Stimulated activated CD4-positive, alpha-beta T cell treated with anti-CD3 and anti-CD28 coated beads, Interleukin-1b, Interleukin-23, amount 100 ng/mL, for 1 hour (primary cell): ENCODE measurements at places on chromosomes 12 and 14.
A peak's percentile ranks its signal among the peaks of the same experiment; 100 is the strongest.

- DNase-seq, result no peak
These were observed 434.7 kb downstream of the FUT8 start for GRCh38 chr14:65847075-65847847.

GRCh38 chr12:105581420-105581819 lies 250.9 kb downstream of the C12orf75 start:
- no peak for DNase-seq

- no peak for DNase-seq
These were observed 19.8 kb upstream of the DHRS4 start for GRCh38 chr14:23933742-23934128.

DNA sequence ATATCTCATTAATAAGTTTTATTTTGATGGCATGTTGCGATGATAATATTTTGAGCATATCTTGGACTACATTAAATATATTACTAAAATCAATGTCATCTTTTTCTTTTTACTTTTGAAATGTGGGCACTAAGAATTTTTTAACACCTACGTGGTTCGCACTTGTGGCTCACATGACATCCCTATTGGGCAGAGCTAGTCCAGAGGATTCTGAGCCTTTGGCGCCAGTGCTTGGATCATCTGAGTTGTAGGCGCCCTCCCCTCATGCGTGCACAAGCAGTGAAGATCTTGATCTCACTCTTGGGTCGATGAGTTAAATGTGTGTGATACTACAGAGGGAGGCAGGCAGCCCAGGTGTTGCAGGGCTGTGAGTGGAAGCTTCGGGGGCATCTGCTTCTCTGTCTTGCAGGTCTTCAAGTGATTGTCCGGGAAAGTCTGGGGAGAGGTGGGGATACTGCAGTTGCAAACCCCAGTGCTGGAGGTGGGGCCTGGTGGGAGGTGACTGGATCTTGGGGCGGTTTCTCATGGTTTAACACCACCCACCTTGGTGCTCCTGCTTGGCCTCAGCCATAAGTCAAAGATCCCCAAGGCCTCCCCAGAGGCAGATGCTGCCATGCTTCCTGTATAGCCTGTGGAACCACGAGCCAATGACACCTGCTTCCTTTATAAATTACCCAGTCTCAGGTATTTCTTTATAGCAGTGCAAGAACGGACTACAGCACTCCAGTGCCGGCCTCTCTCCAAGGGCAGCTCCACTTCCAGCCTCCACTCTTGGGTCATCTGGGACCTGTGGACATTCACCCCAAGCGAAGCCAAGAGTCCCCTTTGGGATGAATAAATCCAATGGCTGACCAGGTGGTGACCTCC lies 46.1 kb upstream of the PPP2R5C start:
- DNase-seq, result no peak

DNA sequence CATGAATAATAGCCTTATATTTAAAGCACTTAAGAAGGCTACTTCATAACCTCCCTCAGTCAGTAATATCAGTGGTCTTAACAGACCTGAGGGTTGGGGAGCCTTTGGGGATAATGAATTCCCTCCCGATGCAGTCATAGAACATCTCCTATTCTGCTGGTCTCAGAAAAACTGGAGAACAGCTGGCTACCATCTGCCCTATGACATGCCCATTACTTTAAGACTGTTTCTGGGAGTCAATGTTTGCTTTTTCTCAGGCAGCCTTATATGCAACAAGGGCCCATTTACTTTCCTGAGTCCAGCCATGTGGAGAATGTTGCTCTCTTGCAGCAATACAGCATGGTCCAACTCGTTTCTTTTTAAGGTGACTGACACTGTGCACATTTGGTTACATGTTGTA lies 161.7 kb upstream of the PARP11 start:
- DNase-seq, result no peak

DNA sequence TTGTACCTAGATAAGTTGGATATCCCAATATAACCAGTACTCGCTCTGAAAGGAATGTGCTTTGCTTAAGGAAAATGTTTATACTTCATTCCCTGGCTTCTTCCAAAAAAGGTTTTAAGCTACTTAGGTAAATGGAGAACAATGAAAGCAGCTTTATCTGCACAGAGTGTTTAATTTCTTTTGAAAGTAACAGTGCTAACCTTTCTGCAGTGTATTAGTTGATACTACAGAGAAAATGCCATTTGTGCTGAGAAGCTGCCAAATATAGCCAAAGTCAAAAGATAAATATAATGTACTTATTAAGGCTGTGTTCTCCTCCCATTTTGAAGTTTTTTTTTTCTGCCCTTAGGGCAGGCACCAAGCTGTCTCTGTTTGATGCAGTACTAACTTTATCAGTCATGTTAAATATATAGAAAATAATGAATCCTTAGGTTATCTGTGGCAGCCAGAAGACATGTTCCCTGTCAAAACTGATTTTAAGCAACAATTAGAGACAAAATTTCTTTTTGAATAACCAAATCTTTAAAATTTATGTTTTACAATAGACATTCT lies 145.4 kb upstream of the KITLG start:
- no peak for DNase-seq

- DNase-seq, result no peak
These were observed 78.9 kb downstream of the SETD3 start for GRCh38 chr14:99401621-99402284.

- DNase-seq, result no peak
These were observed 11.9 kb downstream of the FAM222A start for GRCh38 chr12:109725321-109726105.

GRCh38 chr12:27607591-27607990 lies 83.6 kb downstream of the PPFIBP1 start:
- DNase-seq, result no peak

DNA sequence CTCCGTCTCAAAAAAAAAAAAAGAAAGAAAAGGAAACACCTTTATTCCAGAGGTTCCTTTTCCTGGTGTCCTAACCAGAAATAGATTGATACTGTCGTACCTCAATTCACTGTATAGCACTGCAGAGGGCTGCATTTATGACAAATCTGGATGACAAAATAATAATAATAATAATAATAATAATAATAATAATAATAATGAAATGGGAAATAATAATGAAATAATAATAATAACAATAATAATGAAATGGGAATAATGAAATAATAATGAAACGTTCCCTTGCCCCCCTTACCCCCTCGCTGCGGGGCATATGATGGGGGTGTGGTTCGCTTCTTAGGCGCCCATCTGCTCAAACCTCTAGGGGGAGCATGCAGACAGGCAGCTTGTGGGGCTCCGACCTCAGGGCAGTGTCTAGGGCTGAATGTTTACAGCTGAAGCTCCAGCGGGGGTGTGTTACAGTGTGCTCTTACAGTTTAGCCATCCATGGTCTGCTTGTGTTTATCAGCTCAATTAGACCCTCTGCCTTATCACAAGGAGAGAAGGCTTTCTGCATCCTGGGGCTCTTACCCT lies 1088.3 kb upstream of the SEL1L start:
- DNase-seq, result no peak

DNA sequence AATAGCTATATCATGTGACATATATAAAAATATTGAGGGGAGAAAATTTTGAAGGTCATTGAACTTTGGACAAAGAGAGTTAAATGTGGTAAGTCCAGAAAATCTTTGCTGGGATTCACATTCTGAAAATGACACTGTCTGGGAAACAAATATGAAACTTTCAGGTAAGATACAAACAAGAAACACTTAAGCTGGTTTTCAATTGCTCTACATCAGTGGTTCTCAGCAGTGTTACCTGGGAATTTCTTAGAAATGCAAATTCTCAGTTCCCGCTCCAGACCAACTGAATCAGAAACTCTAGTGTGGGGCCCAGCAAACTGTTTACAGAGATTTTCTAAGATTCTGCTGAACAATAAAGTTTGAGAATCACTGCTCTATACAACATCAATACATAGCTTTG lies 3.6 kb upstream of the CDK17 start:
- no peak for DNase-seq

DNA sequence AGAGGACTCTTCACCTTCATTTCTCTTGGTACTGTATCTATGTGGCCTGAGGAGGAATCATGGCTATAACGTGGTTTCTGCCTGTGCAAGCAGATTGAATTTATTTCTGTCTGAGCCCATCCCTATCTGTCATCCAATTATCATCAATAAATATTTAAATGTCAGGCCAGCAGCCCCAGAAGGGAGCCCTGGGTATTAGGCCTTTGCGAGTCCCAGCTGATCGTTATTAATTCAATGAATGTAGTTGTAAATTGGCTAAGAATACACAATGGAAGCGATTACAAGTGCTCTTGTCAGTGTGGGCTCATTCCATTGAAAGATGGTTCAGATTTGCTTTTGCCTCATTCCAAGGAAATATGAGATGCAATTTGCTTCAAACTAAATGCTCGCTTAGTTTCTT lies 142.0 kb downstream of the KTN1 start:
- DNase-seq, result no peak

- DNase-seq, result no peak
These were observed 402.9 kb downstream of the ZFP36L1 start for GRCh38 chr14:68389943-68390342.

GRCh38 chr12:123771261-123771660 lies 9.2 kb downstream of the DNAH10 start:
- no peak for DNase-seq

- DNase-seq, result no peak
These were observed 32.6 kb downstream of the CD163L1 start for GRCh38 chr12:7411343-7411742.

DNA sequence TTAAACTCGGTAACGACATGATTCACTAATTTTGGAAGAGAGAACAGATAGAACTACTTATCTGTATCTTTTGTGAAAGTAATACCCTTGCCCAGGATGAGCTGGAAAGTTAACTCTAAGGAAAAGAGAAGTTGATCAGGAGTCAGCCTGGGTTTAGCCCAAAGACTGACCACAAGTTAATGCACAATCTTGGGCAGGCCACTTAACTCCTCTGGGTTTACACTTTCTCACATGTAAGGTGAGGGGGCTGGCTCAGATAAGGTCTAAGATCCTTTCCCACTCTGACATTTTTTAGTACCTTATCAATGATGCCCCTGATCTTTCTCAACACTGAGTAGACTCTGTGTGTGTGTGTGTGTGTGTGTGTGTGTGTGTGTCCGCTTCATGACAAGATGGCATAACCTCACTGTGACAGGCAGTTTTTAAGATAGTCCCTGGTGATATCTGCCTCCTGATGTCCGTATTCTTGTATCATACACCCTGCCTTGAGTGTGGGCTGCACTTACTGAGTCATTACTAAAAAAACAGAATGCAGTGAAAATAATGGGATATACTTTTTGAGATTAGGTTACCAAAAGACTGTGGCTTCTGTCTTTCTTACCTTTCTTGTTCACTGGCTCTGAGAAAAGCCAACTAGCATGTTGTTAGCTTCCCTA lies 56.2 kb upstream of the CCDC198 start:
- DNase-seq, result no peak

DNA sequence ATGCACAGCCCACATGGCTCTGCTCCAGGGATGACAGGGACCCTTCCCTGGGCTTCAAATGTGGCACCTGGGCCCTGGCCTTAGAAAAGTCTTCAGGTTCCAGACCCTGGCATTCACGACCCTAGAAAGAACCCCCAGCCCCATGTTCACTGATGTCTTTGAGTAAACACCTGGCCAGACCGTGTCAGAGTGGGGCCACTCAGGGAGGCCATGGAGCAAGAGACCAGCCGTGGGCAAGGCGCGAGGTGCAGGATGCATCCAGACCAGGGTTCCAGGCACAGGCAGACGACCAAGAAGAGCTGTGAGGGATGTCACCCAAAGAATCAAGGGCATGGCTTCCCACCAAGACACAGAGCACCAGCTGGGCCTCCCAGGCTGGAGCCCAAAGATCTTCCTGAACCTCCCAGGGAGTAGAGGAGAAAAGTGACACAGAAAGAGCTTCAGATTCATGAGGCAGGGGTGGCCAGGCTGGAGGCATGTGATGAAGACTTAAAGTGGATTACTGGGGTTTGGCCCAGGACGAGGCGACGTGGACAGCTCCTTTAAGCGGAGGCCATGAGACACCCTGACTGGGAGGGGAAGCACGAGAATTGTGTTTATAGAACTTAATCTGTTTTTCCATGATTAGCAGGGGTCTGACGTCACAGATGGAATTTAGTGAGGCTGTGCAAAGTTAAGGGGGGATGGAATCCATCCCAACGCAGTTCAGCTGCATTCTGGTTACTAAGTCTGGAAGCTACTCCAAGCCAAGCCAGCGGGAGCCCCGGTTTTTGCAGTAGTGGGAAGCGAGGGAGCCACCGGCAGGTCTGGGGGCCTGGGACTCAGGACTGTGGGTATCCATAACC lies 61.6 kb downstream of the ARL6IP4 start:
- DNase-seq, result no peak

GRCh38 chr14:78959674-78960264 lies 789.6 kb downstream of the NRXN3 start:
- peak; percentile 11 for DNase-seq

DNA sequence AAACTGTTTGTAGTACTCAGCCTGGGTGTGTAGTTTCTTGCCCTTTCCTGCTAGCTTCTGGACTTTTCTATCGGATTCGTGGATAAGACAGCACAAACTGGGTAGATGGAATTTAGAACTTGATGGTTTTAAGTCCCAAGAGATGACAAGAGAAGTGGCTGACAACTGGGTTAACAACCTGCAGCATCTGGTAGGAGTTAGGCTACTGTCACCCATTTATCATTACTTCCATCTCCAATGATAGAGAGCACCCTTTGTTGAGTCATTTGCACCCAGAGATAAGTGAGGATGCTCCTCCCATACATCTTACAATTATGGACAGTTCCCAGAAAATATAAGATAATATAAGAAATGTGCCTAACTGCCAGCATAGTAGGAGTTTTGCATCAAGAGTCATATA lies 50.2 kb upstream of the FLRT2 start:
- DNase-seq, result no peak

GRCh38 chr12:15928870-15929571 lies 17.9 kb downstream of the DERA start:
- no peak for DNase-seq

DNA sequence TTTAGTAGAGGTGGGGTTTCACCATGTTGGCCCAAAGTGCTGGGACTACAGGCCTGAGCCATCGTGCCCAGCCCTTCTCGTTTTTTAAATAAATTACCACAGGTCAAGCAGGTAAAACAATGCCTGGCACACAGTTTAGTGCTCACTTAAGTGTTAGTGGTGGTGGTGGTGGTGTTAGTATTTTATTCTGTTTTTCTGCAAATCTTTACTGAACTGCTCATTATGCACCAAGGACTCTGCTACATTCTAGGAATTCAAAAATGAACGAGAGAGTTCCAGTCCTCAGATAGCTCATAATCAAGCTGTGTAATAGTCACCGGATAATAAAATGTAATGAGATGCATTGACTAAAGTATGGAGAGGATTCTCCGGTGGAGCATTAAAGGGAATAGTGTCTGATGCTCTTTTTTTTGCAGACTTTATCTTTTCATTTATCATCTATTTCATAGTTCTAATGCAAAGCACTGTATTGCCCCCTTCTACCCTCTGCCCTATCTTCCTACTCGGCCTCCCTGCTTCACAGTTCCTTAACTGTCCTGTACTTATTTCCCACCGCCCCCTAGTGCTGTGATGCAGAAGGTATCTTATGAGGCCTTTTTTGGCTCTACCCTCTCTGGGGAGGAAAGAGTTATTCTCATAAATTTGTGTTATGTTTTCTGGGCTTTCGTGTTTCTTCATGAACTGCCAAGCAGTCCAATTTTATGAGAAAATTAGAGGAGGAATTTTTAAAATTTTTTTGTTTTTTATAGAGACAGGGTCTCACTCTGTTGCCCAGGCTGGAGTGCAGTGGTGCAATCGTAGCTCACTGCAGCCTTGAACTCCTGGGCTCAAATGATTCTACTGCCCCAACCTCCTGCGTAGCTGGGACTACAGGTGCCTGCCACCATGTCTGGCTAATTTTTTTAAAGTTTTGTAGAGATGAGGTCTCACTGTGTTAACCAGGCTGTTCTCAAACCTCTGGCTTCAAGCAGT lies 1.0 kb downstream of the ITFG2 start:
- DNase-seq, result no peak
